ENCODE measurements at places on chromosomes 3 and 15. TPM values are rescaled to one million over a fixed set of nuclear protein-coding genes. Genes with fewer than 3 reads are reported as not detected.

- no peak overlapping the region for H3K27ac ChIP-seq
- peaks cover 36% of the 10 kb centered on the region for H3K4me1 ChIP-seq
- H3K4me3 ChIP-seq, result no peak overlapping the region
- DNase-seq, result no peak
- H3K36me3 ChIP-seq, result peaks cover 6% of the 10 kb centered on the region
Observed at GRCh38 chr15:90750186-90750585, 33.0 kb downstream of the BLM start.

- peaks cover 13% of the 10 kb centered on the region for H3K4me1 ChIP-seq
- H3K27ac ChIP-seq, result no peak overlapping the region
- no peaks in the 10 kb centered on the region for H3K36me3 ChIP-seq
- H3K4me3 ChIP-seq, result peak overlapping the region; percentile 77
Observed at GRCh38 chr15:32029409-32029861, 880 bp upstream of the CHRNA7 start.

GRCh38 chr3:8423307-8423706, 78.3 kb upstream of the LMCD1 start:
- peaks cover 6% of the 10 kb centered on the region for H3K36me3 ChIP-seq
- no peaks in the 10 kb centered on the region for H3K4me1 ChIP-seq
- no peaks in the 10 kb centered on the region for H3K27me3 ChIP-seq
- DNase-seq, result no peak
- H3K27ac ChIP-seq, result no peak overlapping the region

DNA sequence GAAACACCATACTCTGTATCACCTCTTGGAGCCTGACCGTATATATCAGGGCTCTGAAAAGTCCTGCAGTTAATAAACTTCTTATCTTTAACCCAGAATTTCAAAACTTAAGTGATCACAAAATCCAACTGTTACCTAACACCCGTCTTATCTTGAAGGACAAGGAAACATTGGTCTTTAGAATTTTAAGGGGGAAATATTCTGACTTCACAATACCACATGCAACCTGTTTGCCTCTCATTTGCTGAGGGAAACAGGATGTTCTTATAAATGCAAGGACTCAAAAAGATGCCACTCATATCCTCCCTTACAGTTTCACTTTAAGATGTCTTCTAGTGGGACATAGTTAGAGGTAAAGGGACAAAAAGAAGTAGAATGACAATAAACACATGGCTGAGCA, 67.9 kb downstream of the CRTC3 start:
- H3K4me3 ChIP-seq, result no peak overlapping the region
- DNase-seq, result no peak
- peaks cover 23% of the 10 kb centered on the region for H3K36me3 ChIP-seq
- H3K27me3 ChIP-seq, result no peaks in the 10 kb centered on the region
- H3K27ac ChIP-seq, result no peak overlapping the region

GRCh38 chr3:181253796-181254195, 264.3 kb upstream of the DNAJC19 start:
- DNase-seq, result no peak
- H3K4me1 ChIP-seq, result no peaks in the 10 kb centered on the region
- no peak overlapping the region for H3K4me3 ChIP-seq
- H3K27ac ChIP-seq, result no peak overlapping the region
- H3K27me3 ChIP-seq, result peaks cover 31% of the 10 kb centered on the region

GRCh38 chr3:53618936-53619335, 124.5 kb downstream of the CACNA1D start:
- no peak overlapping the region for H3K27ac ChIP-seq
- H3K27me3 ChIP-seq, result peaks cover 11% of the 10 kb centered on the region
- H3K36me3 ChIP-seq, result no peaks in the 10 kb centered on the region
- no peak for DNase-seq

DNA sequence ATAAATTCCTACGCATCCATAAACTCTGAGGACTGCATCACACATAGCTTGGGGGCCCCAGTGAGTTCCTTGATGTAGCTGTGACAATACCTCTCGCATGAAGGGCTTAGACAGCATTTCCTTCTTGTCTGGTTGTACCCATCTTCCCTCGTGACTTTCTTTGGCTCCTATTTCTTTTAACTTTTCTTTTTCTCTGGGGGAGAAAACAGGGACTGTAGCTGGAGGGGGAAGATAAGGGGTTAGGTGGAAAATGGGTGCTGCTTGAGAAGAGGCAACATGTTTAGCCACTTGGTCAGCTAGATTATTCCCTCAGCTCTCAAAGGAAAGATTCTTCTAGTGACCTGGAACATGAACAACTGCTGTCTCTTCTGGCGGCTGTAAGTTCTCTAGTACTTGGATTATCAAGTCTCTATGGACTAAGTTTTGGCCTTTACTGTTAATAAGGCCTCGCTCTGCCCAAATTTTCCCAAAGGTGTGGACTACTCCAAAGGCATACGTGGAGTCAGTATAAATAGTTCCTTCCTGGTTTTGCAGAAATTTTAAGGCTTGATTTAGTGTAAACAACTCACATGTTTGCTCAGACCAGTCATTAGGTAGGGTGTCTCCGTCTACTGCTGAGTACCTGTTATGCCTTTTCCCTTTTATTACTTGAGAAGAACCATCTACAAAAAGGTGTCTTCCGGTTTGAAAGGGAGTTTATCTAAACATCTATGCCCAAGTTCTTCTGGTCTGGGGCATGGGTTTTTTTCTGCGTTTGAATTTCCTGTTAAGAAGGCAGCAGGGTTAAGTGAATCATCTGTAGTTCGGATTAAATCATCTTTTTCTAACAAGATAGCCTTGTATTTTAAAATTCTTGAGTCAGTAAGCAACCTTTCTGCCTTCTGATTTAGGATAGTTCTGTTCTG, 21.0 kb upstream of the ATG7 start:
- H3K4me1 ChIP-seq, result peaks cover 17% of the 10 kb centered on the region
- H3K27ac ChIP-seq, result no peak overlapping the region
- no peaks in the 10 kb centered on the region for H3K36me3 ChIP-seq
- H3K27me3 ChIP-seq, result no peaks in the 10 kb centered on the region

DNA sequence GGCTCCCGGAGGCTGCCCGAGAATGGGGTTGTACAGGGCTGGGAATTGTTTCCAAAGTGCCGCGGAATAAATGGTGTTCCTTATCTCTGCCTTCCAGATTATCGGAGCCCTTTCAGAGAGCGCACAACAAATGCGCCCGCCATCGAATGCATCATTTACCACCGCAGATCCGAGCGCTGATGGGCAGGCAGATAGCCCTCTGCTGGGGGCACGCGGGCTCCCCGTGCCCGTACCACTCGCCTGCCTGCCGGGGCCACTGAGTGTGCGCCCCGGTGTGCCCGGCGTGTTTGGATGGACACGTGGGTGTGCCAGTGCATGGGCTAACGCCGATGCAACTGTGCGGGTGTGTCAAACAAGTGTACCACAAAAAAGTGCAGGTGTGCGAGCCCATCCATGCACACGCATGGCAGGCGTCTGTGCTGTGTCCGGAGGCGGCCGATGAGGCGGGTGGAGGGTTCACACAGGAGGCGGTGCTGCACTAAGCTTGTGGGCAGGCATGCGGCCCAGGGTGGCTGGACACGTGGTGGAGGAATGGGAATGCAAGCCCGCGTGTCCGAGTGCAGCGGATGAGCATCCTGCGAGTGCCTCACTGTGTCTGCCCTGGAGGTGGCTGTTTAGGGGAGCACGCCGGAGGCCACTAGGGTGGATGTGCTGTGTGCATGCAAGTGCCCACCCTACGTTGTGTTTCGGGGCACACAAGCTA, 3.8 kb upstream of the GATA2 start:
- peak overlapping the region; percentile 73 for H3K4me3 ChIP-seq
- peak; percentile 48 for DNase-seq
- peaks cover 33% of the 10 kb centered on the region for H3K27me3 ChIP-seq
- peaks cover 17% of the 10 kb centered on the region for H3K36me3 ChIP-seq
- H3K4me1 ChIP-seq, result peaks cover 48% of the 10 kb centered on the region

GRCh38 chr3:73206030-73206429, 144.6 kb downstream of the EBLN2 start:
- no peak overlapping the region for H3K27ac ChIP-seq
- peaks cover 7% of the 10 kb centered on the region for H3K4me1 ChIP-seq
- H3K4me3 ChIP-seq, result no peak overlapping the region
- DNase-seq, result no peak

GRCh38 chr15:45776772-45777171, 141.9 kb downstream of the SQOR start:
- no peaks in the 10 kb centered on the region for H3K36me3 ChIP-seq
- no peak overlapping the region for H3K4me3 ChIP-seq
- H3K4me1 ChIP-seq, result no peaks in the 10 kb centered on the region
- H3K27me3 ChIP-seq, result peaks cover 10% of the 10 kb centered on the region
- H3K27ac ChIP-seq, result no peak overlapping the region
- DNase-seq, result no peak

GRCh38 chr3:100009276-100010086, 104.8 kb downstream of the FILIP1L start:
- H3K27me3 ChIP-seq, result no peaks in the 10 kb centered on the region
- H3K36me3 ChIP-seq, result peaks cover 7% of the 10 kb centered on the region
- no peak overlapping the region for H3K27ac ChIP-seq
- peaks cover 32% of the 10 kb centered on the region for H3K4me1 ChIP-seq

DNA sequence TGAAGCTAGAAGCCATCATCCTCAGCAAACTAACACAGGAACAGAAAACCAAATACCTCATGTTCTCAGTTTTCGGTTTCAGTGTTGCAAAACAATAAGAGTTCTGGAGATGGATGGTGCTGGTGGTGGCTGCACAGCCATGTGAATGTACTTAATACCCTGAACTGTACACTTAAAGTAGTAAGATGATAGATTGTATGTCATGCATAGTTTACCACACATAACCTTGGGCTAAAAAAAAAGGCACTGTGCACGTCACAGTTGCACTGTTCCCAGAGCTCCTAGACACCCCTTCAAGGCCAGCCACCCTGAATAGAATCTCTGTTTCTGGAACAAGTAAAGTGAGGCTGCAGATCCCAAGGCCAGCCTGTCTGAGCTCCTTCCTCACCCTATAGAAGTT, 243.3 kb upstream of the IGF1R start:
- no peak for DNase-seq
- no peaks in the 10 kb centered on the region for H3K36me3 ChIP-seq
- no peak overlapping the region for H3K27ac ChIP-seq
- H3K4me1 ChIP-seq, result no peaks in the 10 kb centered on the region
- no peak overlapping the region for H3K4me3 ChIP-seq

DNA sequence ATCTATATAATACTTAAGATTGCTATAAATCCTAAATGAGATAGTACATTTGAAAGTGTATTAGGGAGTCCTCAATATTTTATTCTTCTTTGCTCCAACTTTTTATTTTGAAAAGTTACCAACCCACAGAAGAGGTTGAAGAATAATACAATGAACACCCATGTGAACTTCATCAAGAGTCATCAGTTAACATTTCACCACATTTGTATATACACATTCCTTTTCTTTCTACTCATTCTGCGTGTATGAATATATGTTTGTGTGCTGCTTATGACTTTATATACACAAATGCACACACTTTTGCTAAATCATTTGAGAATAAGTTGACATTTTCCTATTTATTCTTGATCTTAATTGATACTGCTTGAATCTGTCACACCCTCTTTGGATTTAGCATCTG, 193.3 kb upstream of the CGNL1 start:
- peaks cover 8% of the 10 kb centered on the region for H3K4me1 ChIP-seq
- H3K27ac ChIP-seq, result no peak overlapping the region
- H3K36me3 ChIP-seq, result peaks cover 26% of the 10 kb centered on the region
- no peaks in the 10 kb centered on the region for H3K27me3 ChIP-seq

DNA sequence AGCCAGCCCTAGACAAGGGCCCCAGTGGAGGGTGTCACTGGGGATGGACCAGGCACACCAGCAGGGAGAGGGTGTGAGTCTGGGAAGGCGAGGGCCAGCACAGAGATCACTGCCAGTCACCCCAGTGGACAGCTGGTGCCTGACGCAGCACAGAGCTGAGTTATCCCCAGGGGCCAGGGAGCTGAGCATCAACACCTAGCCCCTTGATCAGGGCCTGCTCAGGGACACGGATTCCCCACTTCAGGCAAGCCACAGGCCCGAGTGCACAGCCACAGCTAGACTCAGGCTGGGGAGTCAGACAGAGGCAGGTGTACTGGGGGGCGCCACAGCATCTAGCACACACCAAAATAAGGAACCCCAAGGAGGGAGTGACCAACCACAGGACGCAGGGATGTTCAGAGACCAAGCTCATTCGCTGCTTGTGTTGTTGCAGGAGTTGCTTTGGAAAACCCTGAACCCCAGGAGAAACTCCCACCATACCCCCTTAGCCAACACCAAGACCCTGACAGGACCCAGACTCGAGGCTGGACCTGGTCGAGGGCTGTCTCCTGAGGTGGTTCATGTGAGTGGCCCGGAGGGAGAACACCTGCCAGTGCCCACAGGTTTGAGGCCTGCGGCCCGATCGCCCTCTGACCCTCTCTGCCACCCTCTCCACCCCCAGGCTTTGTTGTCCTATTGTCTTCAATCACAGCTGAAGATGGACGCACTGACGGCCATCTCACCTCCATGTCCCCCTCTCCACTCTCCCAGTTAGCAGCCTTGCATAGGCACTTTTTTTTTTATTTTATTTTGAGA, 146.8 kb downstream of the TPRA1 start:
- no peaks in the 10 kb centered on the region for H3K36me3 ChIP-seq
- H3K4me1 ChIP-seq, result no peaks in the 10 kb centered on the region
- DNase-seq, result peak; percentile 5
- H3K27me3 ChIP-seq, result peaks cover 49% of the 10 kb centered on the region
- no peak overlapping the region for H3K4me3 ChIP-seq

- no peak for DNase-seq
- H3K4me1 ChIP-seq, result peaks cover 72% of the 10 kb centered on the region
- H3K27ac ChIP-seq, result peak overlapping the region; percentile 100
- peaks cover 8% of the 10 kb centered on the region for H3K36me3 ChIP-seq
- H3K4me3 ChIP-seq, result peak overlapping the region; percentile 98
Observed at GRCh38 chr15:37107071-37107743, 6.9 kb upstream of the MEIS2 start.

- H3K4me3 ChIP-seq, result no peak overlapping the region
- H3K27me3 ChIP-seq, result no peaks in the 10 kb centered on the region
- peaks cover 45% of the 10 kb centered on the region for H3K4me1 ChIP-seq
- H3K36me3 ChIP-seq, result peaks cover 12% of the 10 kb centered on the region
- peak overlapping the region; percentile 44 for H3K27ac ChIP-seq
- no peak for DNase-seq
Observed at GRCh38 chr3:78645628-78646310, 1122.0 kb downstream of the ROBO1 start.

DNA sequence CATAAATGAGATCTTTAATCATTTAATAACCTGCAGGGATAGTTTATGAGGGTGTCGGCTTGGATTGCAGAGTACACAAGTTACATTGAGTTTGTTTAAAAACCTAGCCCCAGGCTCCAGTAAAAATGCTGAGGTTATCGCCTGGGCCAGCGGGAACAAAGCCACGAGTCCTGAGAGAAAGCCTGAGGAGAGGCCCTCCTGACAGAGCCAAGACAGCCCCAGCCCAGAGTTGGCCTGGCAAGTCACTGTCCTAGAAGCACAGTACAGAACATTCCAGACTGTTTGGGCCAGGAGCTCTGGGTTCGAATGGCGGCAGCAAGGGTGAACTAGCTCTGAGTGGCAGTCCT, 32.4 kb downstream of the SEC61A1 start:
- peaks cover 18% of the 10 kb centered on the region for H3K36me3 ChIP-seq
- H3K27ac ChIP-seq, result no peak overlapping the region
- DNase-seq, result no peak
- no peak overlapping the region for H3K4me3 ChIP-seq

GRCh38 chr3:48738926-48739616, 22.1 kb upstream of the IP6K2 start:
- H3K4me3 ChIP-seq, result no peak overlapping the region
- no peak for DNase-seq
- peaks cover 14% of the 10 kb centered on the region for H3K4me1 ChIP-seq
- no peaks in the 10 kb centered on the region for H3K36me3 ChIP-seq
- H3K27ac ChIP-seq, result no peak overlapping the region

MRPL46 gene
- total RNA-seq, result 19.2 TPM

STAC gene
- 1.4 TPM for total RNA-seq

NEK10 gene
- total RNA-seq, result 0.84 TPM

FOXB1 gene
- not detected for total RNA-seq

STRIT1 gene
- not detected for total RNA-seq

HCLS1 gene
- total RNA-seq, result 2.9 TPM

PSTPIP1 gene
- not detected for total RNA-seq

GUCA1C gene
- not detected for total RNA-seq

LDHAL6B gene
- not detected for total RNA-seq

All from mesothelial cell of epicardium (in vitro differentiated cells).